ENCODE measurements at places on chromosomes 5 and 9. TPM values are rescaled to one million over a fixed set of nuclear protein-coding genes. Genes with fewer than 3 reads are reported as not detected.

Gene TSLP
- not detected for total RNA-seq

Gene PCDHGA11
- total RNA-seq, result 0.22 TPM

DNA sequence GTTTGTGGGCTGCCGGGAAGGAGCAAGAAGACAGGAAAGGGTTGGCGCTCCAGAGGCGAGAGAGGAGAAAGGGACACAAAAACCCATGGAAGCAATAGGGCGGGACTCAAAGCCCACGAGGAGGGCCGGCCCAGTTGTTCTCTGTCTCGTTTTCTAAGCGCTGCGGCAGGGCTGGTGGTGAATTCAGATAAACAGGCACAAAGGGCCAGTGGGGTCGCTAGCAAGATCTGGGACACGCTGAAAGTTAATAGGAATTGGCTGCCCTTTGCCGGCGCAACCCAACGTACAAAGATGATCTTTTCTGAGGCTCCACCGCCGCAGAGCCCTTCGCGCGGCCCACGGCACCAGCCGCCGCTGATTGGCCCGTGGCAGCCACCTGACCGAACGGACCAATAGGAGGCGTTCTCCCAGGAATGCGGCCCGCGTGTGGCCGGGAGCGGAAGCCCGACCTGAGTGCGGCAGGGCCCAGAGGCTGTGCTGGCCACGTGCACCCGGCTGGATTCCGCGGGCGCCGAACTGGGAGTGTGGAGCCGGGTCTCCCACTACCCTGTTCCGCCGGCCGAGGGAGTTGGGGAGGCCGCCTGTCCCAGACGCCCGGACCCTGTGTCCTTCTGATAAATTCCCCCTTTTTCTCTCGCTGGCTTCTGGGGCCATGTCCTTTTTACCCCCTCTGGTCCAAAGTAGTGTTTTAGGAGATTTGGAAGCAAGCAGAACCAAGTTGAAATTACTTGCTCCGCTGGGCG is 16.8 kb upstream of the NSD1 start:
- no peak for DNase-seq

- no peak for DNase-seq
These were observed 77.6 kb upstream of the ANKRD55 start for GRCh38 chr5:56310711-56311204.

DNA sequence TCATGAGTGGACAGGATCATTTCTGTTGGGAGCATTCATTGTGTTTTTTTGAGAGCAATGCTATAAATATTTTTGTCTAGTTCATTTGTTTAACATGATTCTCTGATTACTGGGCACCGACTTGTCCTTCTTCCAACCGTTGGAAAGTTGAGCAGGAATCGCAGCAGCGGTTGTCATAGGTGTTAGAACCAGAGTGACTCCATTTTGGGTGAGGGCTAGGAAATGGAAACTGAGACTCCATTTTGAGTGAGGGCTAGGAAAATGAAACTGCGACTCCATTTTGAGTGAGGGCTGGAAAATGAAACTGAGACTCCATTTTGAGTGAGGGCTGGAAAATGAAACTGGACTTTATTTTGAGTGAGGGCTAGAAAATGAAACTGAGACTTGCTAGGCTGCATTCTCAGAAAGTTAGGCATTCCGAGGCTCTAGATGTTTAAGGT is 100.6 kb downstream of the ICE1 start:
- peak; percentile 43 for DNase-seq

DNA sequence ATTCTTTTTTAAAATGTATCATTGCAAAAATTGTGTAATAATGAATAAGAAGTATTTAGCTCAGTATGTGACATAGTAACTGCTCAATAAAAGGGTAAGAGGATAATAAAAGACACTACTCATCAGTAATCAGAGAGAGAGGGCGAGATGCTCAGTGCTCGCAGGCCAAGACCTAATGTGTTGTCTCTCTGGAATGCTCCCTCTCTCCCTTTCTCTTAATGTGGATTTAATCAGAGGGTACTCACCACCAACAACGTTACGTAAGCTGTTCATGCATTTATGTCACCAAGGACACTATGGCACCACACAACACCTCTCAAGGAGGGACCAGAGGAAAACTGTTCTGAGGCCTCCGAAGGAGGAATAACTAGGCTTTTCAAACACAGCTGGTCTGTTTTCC is 42.5 kb downstream of the WHRN start:
- no peak for DNase-seq

DNA sequence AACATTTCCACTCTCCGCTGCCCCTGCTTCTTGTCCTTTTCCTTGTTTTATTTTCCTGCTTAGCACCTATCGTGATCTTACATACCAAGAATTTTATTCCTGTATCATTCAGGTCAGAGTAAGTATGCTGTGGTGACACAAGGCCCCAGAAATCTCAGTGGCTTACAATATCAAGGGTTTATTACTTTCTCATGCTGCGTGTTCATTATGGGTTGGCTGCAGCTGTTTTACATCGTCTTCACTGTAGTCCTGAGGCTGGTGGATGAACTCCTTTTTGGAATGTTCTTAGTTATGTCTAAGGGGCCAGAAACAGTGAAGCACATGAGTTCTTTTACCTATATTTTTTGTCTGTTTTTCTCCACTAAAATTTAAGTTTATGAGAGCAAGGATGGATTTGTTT is 51.2 kb downstream of the FCHO2 start:
- DNase-seq, result no peak
